PC-3 (cell line): ENCODE measurements at places on chromosomes 16 and 17. TPM values are rescaled to one million over a fixed set of nuclear protein-coding genes. Genes with fewer than 3 reads are reported as not detected.

Gene SOX15
- 6.3 and 7.0 TPM in 2 replicates for total RNA-seq

Gene MYH2
- not detected in 2 replicates for total RNA-seq

DNA sequence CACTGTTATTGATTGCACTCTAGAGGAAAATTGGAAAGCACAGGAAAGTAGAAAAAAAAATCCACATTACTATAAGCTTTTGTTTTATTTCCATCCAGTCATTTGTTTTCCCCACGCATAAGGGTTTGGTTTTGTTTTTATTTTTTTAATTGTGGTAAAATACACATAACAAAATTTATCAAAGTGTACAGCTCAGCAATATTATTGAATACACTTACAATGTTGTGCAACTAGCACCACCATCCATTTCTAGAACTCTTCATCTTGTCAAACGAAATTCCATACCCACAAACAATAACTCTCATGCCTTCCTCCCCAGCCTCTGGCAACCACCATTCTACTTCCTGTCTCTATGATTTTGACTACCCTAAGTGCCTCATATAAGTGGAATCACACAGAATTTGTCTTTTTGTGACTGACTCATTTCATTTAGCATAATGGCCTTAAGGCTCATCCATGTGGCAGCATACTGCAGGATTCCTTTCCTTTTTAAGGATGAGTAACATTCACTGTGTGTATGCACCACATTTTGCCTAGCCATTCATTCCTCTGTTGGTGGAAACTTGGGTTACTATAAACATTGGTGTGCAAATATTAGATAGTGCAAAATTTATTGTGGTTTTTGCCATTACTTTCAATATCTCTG lies 11.1 kb downstream of the SPPL2C start:
- H3K4me1 ChIP-seq, result no peaks in the 10 kb centered on the region
- no peak overlapping the region for H3K4me3 ChIP-seq
- peaks cover 7% of the 10 kb centered on the region; the same call in 1 of the 2 replicates for H3K27me3 ChIP-seq
- H3K36me3 ChIP-seq, result no peaks in the 10 kb centered on the region

- H3K27me3 ChIP-seq, result no peaks in the 10 kb centered on the region
- H3K27ac ChIP-seq, result no peak overlapping the region
- H3K36me3 ChIP-seq, result no peaks in the 10 kb centered on the region
- no peak overlapping the region for H3K4me3 ChIP-seq
- H3K4me1 ChIP-seq, result peaks cover 20% of the 10 kb centered on the region
Observed at GRCh38 chr17:66476014-66476413, 173.6 kb downstream of the PRKCA start.

GRCh38 chr17:6544011-6544370 lies 12.4 kb downstream of the PITPNM3 start:
- peaks cover 9% of the 10 kb centered on the region; the same call in 1 of the 2 replicates for H3K4me1 ChIP-seq
- no peak overlapping the region for H3K4me3 ChIP-seq
- H3K27me3 ChIP-seq, result no peaks in the 10 kb centered on the region
- no peak for DNase-seq
